ENCODE measurements at places on chromosomes 16 and 17. TPM values are rescaled to one million over a fixed set of nuclear protein-coding genes. Genes with fewer than 3 reads are reported as not detected.

DNA sequence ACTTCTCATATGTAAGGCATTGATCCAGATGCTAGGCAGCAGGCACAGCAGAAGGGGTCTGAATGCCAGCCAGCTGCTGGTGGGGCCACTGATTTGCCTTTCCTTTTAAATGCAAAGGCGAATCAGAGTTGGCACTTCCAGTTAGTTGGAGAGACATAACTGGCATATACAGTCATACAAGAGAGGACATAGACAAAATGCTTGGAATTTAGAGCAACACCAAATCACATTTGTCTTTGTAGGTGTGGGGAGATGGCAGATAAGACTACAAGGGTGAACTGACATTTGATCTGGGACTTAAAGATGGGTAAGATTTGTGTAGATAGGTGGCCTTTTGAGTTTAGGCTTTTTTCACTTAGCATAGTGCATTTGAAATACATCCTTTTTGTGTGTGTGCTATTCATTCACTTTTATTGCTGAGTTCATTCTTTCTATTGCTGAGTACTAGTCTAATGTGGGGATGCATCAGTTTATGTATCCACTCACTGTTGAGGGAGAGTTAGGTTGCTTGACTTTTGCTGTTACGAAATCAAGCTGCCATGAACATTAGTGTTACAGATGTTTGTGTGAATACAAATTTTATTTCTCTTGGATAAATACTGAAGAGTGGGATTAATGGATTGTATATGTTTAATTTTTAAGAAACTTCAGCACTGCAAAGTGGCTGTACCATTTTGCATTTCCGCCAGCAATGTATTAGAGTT is 74.1 kb downstream of the SPECC1 start:
- no peak for DNase-seq

GRCh38 chr17:18021372-18021771 is 17.6 kb downstream of the ATPAF2 start:
- DNase-seq, result no peak

GRCh38 chr16:69853481-69853880 is 91.3 kb downstream of the WWP2 start:
- no peak for DNase-seq

DNA sequence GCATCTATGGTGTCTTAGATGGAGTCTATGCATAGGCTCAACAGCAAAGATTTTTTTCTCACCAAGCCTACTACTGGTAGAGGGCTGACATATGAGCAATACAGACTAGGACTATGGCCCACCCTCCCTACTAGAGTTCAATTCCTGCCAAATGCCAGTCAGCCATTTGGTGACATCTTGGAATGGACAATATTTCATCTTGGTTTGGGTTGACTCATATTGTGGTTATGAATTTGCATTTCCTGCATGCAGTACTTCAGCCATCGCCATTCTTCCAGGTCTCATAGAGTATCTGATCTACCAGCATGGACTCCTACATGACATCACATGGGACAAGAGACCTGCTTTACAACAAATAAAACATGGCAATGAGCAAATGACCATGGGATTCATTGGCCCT is 778.1 kb upstream of the SOX9 start:
- no peak for DNase-seq

The C16orf89 gene
- 5.9 TPM for total RNA-seq

The TM4SF5 gene
- not detected for total RNA-seq

The CMTM2 gene
- not detected for total RNA-seq

The ATF7IP2 gene
- total RNA-seq, result 53.6 TPM

The KRTAP4-6 gene
- total RNA-seq, result not detected
